IPS DF 19.7 (cell line): ENCODE measurements at places on chromosomes 11 and 22.

DNA sequence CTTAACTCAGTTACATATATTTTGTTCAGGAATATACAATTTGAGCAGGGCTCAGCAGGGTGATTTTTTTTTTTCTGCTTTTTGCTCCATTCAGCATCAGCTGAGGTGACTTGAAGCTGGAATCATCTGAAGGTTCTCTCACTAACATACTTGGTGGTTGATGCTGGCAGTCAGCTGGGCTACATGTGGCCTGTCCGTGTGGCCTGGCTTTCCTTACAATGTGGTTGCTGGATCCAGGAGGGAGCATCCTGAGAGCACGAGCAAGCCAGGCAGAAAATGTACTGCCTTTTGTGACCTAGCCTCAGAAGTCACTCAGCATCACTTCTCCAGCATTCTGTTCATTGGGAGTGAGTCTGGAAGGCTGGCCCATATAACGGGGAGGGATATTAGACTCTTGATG is 151.6 kb upstream of the E2F8 start:
- no peak for DNase-seq

DNA sequence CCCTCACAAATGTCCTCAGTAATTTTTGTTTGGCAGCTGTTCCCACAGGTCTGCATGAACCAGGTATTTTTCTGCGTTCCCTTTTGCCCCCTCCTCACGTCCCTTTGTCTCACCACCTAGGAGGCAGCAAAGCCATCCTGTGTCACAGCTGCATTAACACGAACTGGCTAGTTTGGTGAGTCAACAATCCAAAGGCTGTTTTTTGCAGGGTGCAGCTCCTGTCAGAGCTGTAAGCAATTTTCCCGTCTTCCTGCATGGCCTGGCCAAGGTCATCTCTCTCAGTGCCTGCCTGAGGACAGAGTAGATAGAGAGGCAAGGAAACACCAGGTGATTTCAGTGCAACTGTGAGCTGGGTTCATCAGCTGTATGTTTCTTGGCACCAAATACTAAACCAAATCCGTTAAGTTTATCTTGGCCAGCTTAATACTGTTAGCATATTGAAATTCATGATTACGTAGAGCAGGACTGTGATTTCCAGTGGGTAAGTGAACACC is 20.6 kb upstream of the VSIG10L2 start:
- DNase-seq, result no peak

DNA sequence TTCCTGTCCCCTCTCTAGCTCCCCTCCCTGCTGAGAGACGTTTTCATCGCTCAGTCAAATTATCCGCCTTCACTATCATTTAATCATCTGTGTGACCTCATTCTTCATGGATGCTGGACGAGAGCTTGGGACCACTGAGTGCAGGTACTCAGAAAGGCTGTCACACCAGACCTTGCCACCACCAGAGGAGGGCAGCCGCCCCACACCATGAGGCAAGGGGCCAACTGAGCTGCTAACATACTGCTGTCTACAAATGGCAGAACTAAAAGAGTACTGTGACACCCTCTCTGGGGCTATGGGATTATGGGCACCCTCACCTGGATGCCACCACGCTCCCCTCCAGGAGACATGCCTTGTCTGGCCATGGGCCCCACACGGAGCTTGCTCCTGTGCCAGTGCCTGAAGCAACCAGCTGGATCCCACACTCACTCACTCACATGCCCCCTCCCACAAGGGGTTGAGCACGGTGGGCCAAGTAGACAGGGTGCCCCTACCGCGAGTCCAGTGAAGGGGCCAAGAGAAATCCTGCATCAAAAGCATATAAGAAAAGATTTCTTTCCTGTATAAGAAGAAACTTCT is 670.0 kb upstream of the CCDC90B start:
- DNase-seq, result no peak

- no peak for DNase-seq
Observed at GRCh38 chr11:114265122-114265878, 30.9 kb upstream of the NNMT start.

GRCh38 chr11:2650343-2650867 is 49.4 kb downstream of the KCNQ1OT1 start:
- DNase-seq, result no peak
